ENCODE measurements at places on chromosomes 2 and 18.

- DNase-seq = no peak
Measured at GRCh38 chr2:74302865-74303264, 40.4 kb downstream of the SLC4A5 start.

DNA sequence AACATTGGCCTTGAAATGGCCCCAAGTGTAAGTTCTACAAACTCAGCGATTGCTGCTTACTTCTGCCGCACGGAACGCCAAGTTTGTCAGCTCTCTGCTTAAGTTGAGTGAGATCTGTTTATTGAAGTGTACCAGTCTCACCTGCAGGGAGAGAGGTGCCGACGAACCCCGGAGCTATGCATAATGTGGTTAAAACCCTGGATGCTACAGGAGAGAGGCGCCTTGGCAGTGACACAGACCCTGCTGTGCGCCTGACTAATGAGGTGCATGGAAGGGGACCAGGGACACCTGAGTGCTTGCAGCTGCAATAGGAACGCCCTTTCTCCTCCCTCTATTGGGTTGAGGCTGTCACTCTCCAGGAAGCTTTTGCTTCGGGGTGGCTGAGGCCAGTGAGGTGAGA is 979 bp downstream of the SLC9A2 start:
- peak; percentile 8 for DNase-seq

DNA sequence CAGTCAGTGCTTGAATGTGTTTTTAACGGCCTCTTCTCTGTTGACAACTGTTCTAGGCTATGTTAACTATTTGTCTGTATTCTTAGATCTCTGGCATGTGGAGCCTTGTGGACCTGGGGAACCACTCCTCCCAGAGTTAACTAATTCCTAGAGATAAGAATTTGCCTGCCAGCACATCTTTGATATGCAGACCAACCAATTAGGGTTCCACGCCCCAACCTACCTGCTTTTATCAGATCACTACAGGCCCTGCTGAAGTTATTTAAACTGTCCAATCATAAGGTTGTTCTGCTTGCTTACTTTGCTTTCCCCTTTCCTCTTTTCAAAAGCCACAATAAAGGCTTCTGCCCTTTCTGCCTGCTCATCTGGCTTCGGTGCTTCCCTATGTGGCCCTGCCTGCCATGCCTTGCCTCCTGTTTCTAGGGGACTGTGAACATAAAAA is 8.5 kb upstream of the CYBRD1 start:
- DNase-seq = no peak

- DNase-seq = no peak
Measured at GRCh38 chr2:136250131-136250530, 132.2 kb upstream of the CXCR4 start.

GRCh38 chr2:152189622-152190495 is 14.3 kb upstream of the STAM2 start:
- DNase-seq = peak; percentile 20

GRCh38 chr18:60188958-60189357 is 183.6 kb downstream of the MC4R start:
- DNase-seq = no peak

DNA sequence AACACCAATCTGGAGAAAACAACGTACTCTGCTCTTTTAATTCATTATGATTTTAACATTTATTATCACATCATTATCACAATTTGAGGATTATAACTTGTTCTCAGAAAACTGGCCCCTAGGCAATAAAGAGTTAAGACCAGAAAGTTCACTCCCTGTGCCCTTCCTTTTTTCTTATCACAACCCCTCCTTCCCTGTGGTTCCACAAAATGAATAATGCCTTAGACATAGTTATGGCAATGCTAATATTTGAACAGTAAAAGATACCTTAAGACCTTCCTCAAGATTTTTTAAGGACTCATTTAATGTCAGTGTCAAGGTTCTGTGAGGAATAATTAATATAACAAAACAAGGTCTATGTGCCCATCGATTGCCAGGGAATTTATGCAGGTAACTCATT is 596.2 kb downstream of the ARHGAP15 start:
- no peak for DNase-seq

GRCh38 chr2:191009541-191010374 is 4.2 kb downstream of the STAT1 start:
- DNase-seq = no peak

GRCh38 chr2:159616286-159616701 is at the start of gene BAZ2B:
Gene BAZ2B, minus strand, starts transcription at chr2:159616548. Its CDS starts 137,829 bp downstream, at chr2:159478719.
- no peak for DNase-seq

DNA sequence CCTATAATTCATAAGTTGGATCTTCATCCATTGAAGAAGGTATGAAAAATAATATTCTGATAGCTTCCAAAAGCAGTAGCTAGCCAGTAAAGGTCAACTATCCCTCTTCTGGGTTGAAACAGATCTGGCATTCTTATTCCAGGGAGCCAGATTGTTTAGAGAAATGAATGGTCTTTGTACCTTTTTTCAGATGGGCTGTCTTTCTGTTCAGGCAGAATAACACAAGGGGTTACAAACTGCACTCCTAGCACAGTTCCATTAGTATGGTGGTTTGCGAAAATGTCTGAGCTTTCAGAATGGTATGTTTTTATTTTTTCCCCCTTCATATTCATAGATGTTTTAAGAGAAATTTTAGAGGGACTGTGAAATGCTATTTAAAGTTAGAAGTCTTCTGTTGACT is 47.5 kb upstream of the TMEM178A start:
- DNase-seq = no peak

- DNase-seq = no peak
Measured at GRCh38 chr2:201257956-201258665, 2.2 kb upstream of the CASP8 start.

- no peak for DNase-seq
Measured at GRCh38 chr2:216389570-216389969, 17.3 kb upstream of the MARCHF4 start.

Measured in head of caudate nucleus (tissue), 42 donors.